Stimulated activated CD4-positive, alpha-beta T cell treated with anti-CD3 and anti-CD28 coated beads, Interleukin-4, amount 100 ng/mL, for 4 hours (primary cell): ENCODE measurements at places on chromosomes 3 and 15.

DNA sequence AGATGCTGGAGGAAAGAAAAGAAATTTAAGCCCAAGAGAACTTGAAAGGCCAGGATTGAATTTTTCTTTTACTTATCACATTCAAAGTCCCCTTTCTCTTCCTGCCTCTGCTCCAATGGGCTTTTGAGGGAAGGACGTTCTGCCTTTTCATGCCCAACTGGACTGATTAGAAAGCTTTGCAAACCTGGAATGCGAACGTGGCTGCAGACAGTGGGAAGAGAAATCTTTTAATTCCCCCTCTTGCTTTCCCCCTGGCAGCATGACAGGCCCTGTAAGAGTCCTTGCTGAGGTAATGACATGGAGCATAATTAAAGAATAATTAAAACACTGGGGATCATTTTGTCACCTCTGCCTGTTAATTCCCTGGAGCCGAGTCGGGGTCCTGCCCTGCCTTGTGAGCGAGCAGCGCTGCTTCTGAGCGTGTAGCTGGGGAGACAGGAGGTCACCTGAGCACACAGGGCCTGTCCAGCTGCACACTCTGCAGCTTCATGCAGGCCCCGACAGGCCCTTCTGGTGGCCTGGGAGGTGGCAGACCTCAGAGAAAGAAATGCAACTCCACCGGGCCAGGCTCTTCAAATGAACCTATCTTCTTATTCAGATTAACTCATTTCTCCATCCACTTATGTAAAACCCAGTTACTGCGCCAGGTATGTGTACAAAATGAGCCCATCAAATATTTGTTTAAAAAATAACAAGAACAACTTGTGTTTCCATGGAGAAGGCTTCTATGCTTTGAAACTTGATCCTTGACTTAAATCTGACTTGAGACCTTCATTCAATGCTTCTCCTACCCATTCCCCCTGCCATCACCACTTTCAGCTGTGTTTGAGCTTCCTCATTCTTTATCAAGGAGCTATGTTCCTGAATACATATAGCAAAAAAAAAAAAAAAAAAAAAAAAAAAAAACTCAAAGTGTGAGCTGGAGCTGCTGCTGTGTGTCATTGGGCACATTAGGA is 628.2 kb upstream of the CFAP20DC start:
- no peak for DNase-seq

DNA sequence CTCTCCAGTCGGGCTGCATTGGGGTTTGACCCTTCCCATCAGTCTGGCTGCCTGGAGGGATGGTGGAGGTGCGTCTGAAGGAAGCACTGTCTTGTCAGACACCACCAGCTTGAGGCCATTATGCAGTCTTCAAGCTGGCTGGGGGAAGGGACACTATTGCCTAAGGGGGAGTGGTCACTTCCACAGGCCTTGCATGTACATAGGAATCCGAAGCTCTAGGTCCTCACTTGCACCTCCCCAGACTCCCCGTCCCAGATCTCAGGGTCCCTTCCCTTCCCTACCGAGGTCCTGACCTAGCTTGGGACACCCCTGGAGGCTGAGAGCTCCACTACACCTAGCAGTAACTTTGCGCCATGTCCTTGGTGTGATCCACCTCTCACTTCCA is 48.6 kb upstream of the KLF13 start:
- no peak for DNase-seq

DNA sequence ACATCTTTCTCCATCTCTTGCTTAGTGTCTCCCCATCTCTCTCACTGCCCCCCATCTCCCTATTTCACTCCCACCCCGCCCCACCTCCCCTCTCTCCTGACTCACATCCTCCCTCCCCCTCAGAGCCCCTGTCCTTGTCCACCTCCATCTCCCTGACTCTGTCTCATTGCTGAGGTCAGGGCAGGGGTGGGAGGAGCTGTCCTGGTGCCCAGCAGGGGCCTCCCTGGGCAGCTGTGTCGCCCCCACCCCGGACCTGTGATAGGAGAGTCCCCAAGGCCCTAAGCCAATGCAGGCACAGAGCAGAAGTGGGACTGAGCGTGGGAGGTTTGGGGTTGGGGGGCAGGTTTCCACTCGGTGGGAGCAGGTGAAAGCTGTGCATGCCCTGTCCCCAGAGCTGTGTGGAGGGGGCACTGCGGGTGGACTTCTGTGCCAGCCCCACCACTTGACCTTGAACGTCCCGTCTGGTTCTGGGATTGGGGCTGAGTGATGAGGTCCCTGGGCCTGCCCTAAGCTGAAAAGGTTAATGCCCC is 210.8 kb downstream of the TBC1D2B start:
- no peak for DNase-seq

GRCh38 chr3:43178891-43179366 is 73.0 kb upstream of the POMGNT2 start:
- no peak for DNase-seq

- DNase-seq, result no peak
Observed at GRCh38 chr3:132803889-132804288, 81.7 kb upstream of the NPHP3 start.

- no peak for DNase-seq
Observed at GRCh38 chr15:22956978-22957260, 23.2 kb downstream of the CYFIP1 start.

- no peak for DNase-seq
Observed at GRCh38 chr3:37762286-37762685, 99.4 kb upstream of the CTDSPL start.

DNA sequence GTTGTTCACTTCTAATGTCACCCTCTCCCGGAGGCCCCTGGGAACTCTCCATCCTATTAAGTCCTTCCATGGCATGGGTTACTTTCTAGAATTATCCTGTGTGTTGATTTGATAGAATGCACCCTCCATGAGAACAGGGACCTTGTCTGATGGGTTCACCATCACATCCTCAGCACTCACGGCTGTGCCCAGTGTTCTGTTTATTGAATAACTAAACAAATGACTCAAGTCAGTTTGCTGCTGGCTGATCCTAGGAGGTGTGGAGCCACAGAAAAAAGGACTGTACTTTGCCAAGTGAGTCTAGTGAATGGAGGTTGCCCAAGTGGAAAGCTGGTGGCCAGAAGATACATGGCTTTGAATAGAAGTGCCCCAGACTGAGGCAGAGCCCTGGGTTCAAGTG is 48.5 kb upstream of the RAB6B start:
- no peak for DNase-seq

DNA sequence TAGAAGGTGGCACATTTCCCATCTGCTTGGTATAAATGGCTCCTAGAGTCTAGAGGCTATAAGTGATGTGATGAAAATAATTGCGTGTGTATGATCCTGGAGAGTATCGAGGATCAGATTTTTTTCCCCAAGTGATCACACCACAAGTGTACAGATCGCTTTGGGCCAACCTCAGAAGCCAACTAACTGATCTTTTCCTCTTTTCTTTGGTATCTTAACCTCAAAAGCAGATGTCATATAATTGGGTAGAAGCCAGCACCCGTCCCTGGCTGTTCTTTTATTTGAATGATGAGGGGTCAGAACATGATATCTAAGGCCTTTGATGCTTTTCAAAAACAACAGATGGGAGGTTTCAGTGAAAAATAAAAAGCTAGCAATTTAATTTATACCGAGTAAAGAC is 3.3 kb downstream of the P2RY14 start:
- DNase-seq, result no peak

DNA sequence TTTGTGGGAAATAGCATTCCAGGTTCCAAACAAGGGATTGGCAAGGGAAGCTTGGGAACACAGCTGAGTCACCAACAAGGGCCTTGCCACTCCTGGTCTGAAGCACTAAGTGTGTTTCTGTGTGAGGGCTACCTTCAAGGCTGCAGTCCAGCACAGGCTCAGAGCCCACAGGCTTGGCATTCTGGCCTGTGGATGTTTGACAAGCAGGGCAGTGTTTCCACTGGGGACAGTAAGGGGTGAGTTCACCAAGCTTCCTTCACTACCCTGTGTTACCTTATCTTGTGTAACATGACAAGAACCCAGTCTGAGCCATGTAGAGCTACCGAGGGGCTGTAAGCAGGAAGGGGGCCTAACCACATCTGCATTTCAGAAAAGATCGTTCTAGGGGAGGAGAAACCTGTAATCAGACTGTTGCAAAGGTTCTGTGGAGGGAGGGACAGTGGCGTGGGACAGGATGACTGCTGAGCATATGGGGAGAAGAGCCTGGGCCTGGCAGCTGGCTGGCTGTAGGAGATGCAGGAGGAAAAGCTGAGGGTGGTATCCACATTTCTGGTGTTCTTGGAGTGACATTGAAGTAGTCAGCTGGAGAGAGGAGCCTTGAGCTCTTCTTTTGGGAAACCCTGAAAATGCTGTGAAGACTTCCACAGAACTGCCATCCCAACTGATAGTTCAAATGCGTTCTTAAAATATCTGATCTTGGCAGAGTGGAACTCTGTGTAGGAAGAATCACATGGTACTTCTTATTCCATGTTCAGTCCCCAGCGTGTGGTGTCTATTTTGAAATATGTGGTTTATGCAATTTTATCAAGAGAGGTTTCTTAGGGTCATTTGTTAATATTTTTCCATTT is 61.3 kb downstream of the CTDSPL start:
- DNase-seq, result no peak

DNA sequence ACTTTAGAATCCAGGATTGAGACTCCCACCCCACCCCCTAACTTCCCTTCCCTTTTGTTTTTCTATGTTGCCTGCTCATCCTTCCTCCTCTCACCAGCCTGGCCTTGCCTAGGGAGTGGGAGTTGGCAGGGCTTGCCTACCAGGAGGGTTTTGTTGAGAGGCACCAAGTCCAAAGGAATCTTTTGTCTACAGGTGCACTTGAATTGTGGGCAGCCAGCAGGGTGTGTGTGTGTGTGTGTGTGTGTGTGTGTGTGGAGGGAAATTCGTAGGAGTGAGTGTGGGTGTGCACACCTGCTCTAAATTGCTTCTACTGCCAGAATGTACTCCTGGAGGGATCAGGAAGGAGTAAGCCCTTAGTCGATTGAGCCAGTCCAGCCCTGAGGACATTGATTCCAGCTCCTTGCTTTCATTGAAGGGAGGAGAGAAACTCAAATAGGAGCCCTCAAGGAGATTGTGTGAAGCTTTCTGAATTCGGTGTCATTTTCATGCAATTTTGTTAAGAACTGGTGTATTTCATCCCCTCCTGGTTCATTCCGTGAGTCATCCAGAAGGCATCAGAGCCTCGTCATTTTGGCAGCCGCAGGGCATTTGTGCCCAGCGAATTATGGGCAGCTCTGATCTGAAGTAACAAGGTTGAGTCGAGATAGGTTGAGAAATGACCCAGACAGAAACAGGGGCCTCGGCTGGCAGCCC is 112.1 kb downstream of the SLCO3A1 start:
- DNase-seq, result no peak

DNA sequence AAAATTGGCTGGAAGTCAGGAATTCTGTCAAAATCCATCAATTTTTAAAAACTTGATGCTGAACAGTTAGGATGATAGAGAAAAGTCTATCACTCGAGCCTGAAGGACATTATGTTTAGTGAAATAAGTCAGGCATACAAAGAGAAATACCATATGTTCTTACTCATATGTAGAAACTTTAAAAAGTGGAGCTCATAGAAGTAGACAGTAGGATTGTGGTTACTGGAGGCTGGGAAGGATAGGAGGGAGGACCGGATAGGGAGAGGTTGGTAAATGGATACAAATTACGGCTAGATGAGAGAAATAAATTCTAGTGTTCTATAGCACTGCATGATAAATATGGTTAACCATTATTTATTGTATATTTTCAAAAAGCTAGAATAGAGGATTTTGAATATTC is 389.5 kb upstream of the RASGRP1 start:
- no peak for DNase-seq

- DNase-seq, result no peak
Observed at GRCh38 chr3:64271631-64272030, 46.4 kb upstream of the PRICKLE2 start.

- no peak for DNase-seq
Observed at GRCh38 chr3:188257384-188258026, 103.5 kb downstream of the LPP start.

- DNase-seq, result no peak
Observed at GRCh38 chr3:195005759-195006510, 265.0 kb downstream of the XXYLT1 start.

- no peak for DNase-seq
Observed at GRCh38 chr15:67928666-67929065, 88.8 kb upstream of the RNU6-1 start.

DNA sequence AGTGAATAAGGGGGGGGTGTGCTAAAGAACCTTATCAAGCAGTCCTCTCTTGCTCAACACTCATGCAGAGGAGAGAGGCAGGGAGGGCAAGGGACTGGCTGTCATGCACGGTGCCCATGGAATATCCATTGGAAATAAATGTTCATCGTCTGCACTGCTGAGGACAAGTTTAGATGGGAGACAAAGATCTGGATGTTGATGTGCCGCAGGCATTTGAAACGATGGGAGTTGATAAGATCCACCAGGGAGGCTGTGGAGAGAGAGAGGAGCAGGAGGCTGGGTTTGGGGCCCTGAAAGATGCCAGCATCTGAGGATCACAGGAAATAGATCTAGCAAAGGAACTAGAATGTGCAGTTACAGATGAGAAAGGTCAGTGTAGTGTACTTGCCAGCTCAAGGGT is 76.2 kb downstream of the CEP63 start:
- no peak for DNase-seq

DNA sequence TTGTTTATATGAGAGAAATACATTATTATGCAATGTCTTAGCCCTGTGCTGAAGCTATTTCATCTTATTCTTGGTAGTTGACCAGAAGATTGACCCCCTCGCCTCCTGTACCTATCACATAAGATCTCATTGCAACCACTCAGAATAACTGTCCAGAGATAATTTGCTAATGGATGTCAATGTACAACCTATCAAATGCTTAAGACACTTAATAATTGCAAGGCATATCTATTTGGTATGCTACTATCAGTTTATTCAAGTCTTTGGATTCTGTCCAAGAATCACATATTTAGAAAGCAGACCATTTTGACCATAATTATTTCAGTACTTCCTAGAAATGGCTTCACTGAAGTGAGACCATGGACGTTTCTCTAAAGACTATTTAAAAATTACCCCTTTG is 241.6 kb downstream of the GAP43 start:
- DNase-seq, result no peak

DNA sequence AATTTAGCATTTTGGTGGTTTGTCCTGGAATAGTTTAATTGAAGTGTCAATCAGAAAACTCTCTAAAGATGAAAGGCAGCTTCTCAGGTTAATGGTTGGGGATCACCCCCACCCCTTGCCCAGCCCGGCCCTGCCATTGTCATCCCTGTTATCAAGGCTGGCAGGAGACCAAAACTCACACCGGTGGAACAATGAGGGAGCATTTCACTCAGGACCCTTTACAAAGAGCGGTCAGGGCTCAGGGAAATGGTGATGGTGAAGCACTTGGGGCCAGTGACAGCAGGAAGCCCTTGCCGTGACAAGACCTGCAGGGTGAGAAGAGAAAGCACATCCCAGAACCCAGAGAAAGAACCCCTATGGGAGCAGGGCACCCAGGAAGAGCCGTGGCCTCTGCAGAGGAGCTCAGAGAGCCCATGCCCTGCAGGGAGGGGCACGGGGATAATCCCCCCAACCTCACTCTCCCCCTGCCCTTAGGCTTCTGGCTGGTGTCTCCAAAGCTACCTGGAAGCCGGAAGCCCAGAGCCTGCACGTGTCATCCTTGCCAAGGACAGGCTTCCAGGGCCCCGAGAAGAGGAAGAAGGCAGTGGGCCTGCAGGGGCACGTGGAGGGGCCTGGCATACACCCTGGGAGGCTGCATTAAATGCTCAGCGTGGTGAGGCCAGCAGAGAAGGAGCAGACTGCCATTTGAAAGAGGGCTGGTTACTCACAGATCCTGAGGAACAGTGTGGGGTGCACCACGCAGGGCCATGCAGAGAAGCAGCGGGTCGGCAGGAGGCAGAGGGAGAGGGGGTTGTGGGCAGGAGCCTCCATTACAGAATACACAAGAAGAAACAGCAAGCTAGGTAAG is 80.6 kb upstream of the PRR20G start:
- DNase-seq, result no peak
